ENCODE measurements at places on chromosomes 1 and 21. TPM values are rescaled to one million over a fixed set of nuclear protein-coding genes. Genes with fewer than 3 reads are reported as not detected.

DNA sequence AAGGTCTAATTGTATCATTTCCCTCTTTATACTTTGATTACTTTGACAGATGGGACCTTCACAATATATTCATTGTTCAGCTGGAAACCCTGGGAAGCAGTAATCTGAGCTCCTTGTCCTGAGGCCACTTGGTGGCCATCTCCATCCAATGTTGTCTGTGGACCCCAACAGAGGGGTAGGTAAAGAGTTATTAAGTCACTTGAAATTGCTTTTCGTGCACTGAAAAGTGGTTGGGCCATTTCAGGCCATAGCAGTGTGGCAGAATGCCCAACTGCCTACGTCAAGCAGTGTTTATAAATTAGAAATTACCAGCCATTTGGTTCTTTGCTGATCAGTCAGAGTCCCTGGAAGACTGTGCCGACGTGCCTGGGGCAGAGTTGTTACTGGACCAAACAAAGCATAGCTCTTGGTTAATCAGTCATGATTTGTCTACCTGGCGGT lies 308.3 kb upstream of the USP25 start:
- peak; percentile 16 for DNase-seq

DNA sequence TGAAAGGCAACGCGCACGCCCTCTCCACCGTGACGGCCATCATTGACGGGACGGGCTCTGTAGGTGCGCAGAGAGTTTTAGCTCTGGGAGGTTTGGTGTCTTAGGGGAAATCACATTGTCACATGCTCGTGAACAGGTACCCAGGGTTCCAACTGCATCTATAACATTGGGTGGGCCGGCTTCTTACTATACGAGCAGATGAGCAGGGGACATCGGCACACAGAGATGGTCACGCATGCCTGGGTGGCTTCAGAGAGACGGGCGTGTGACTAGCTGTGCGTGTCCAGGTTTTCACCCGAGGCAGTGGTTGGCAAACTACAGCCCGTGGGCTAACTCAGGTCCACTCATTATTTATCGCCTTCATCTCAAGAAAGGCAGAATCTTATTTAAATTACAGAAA lies 54.7 kb downstream of the SLC37A1 start:
- no peak for DNase-seq

GRCh38 chr1:175941164-175941563 lies 197.8 kb upstream of the TNR start:
- DNase-seq = no peak

GRCh38 chr1:63537940-63538339 lies 14.6 kb downstream of the EFCAB7 start:
- DNase-seq = no peak

DNA sequence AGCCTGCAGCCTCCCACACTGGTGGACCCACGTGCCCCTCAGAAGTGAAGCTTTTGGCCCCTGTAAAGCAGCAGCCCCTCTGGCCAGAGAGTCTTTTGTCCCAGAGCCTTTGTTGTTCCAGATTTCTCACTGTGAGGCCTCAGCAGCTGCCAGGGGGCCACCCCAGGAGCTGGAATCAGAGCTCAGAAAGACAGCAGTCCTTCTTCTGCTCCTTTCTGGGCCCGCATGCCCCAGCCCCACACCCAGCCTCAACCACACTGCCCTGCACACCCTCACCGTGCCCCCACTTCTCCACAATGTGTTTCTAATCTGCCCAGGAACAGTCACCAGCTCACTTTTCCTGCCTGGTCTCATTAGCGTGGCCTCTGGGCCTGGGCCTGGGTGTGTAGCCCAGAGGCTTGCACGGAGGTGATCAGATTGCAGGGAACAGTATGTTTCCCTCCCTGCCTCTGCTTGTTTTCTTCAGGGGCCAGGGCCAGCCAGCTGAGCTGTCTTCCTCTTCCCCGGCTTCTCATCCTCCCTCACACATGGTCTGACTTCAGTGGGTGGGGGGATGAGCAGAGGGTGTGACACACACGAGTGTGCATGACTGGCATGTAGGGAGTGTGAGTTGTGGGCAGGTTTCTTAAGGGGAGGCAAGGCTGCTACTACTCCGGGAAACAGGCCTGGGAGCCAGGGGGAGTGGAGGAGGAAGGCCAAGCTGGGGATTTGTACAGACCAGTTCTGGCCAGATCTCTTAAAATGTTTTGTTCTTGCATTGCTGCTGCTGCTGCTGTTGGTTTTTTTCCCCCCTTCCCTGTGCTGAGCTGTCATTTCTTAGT lies 82.5 kb upstream of the ZNF648 start:
- peak; percentile 12 for DNase-seq

DNA sequence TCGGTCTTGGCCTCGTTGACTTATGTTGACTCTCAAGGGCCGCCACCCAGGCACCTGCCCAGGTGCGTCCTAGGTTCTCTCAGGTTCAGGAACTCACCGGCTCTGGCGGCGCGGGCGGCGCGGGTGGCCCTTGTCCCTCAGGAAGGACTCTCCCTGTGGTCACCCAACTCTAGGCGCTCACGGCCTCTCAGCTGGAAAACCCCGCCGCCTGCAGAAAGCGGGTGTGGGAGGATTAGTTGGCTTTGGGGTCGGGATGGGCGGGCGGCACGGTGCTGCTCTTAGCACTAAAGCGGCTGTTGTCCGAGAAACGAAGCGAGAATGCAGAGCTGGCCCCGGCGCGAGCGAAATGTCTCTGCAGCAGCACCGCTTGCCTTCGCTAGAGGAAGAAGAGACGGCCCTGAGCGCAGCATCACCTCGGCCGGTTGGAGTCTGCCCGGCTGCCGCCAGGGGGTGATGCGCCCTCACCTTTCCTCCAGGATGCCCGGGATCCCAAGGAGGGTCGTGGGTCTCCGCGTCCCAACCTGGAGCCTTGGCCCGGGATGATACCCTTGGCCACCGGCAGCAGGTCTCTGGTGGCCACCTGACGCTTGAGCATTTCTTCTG lies 8.1 kb upstream of the TADA1 start:
- DNase-seq = no peak

DNA sequence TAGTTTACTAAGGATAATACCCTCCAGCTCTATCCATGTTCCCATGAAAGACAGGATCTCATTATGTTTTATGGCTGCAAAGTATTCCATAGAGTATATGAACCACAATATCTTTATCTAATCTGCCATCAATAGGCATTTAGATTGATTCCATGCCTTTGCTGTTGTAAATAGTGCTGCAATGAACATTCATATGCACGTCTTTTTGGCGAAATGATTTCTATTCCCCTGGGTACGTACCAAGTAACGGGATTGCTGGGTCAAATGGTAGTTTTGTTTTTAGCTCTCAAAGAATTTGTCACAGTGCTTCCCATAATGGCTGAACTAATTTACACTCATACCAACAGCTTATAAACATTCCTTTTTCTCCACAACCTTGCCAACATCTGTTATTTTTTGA lies 750.9 kb downstream of the BRINP3 start:
- no peak for DNase-seq

DNA sequence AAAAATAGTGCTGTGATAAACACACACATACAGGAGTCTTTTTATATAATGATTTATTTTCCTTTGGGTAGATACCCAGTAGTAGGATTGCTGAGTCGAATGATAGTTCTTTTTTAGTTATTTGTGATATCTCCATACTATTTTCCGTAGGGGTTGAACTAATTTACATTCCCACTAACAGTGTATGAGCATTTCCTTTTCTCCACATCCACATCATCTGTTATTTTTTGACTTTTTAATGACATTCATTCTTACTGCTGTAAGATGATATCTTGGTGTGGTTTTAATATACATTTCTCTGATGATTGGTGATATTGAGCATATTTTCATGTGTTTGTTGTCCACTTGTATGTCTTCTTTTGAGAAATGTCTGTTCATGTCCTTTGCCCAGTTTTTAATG lies 78.3 kb downstream of the NIBAN1 start:
- no peak for DNase-seq

DNA sequence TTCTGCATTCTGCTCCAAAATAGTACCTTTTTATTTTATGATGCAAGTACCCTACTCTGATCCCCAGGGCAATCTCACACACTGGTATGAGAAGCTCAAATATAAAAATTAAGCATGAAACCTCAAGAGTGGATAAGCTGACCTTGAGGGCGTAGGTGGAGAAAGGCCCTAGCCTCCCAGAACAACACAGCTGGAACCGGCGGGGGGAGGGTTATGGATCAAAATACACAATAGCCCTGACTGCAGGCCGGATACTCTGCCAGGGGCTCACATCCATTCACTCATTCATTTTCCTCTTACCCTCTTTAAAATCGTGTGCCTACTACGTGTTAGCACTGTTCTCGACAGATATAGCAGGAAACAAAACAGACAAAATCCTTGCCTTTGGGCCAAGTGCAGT lies 32.8 kb upstream of the ECE1 start:
- DNase-seq = peak; percentile 47

GRCh38 chr1:54326543-54327385 lies 79.4 kb downstream of the SSBP3 start:
- no peak for DNase-seq

DNA sequence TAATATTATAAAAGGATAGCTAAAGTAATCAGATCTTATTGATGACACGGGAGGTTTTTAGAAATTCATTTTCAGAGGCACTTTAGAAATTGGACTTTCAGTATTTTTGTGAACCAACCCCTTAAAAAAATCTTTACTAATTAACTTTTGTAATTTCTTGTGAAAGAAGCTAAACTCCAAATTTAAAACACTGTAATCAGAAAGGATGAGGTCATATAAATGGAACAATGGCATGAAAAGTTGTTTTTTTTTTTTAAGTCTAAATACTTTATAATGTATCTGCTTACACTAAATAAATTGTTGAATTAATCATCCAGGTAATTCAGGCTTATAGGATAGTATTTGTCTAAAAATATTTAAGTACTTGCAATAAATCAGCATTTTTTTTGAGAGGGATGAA lies 9.0 kb downstream of the ZBTB18 start:
- no peak for DNase-seq

- no peak for DNase-seq
These were observed 2.2 kb upstream of the FALEC start for GRCh38 chr1:150513351-150513791.

Gene PLCH2
- 0.02 TPM for total RNA-seq

Gene SLC1A7
- total RNA-seq = 2.4 TPM

Gene CELA2A
- total RNA-seq = not detected

Gene EPHX1
- 106 TPM for total RNA-seq

All from H4 (cell line).